NCI-H2171 (cell line): ENCODE measurements at places on chromosomes 16 and 17.

DNA sequence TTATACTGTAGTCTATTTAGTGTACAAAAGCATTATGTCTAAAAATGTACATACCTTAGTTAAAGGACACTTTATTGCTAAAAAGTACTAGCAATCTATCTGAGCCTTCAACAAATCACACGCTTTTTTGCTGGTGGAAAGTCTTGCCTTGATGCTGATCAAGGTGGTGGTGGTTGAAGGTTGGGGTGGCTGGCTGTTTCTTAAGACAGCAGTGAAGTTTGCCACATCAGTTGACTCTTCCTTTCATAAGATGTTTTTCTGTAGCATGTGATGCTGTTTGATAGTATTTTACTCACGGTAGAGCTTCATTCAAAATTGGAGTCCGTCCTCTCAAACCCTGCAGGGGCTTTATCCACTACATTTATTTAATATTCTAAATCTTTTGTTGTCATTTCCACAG lies 8.6 kb downstream of the ADGRG5 start:
- DNase-seq, result no peak

- peak; percentile 91 for DNase-seq
Measured at GRCh38 chr17:77865112-77865611, 93.3 kb upstream of the TNRC6C start.

DNA sequence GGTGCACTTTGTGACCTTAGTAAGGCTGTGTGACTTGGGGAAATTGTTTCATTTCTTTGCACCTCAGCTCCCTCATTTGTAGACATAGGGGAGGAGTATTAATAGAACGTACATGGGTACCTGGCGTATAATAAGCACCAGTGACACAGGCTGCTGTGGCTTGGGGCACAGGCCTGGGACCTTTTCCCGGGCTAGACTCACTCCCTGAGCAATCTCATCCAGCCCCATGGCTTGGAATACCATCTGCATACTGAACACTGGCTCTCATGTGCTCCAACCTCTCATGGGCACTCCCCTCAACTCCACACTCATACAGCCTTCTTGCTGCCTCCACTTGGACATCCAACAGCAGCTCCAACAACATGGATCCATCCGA lies 41.0 kb upstream of the MRPS23 start:
- no peak for DNase-seq

DNA sequence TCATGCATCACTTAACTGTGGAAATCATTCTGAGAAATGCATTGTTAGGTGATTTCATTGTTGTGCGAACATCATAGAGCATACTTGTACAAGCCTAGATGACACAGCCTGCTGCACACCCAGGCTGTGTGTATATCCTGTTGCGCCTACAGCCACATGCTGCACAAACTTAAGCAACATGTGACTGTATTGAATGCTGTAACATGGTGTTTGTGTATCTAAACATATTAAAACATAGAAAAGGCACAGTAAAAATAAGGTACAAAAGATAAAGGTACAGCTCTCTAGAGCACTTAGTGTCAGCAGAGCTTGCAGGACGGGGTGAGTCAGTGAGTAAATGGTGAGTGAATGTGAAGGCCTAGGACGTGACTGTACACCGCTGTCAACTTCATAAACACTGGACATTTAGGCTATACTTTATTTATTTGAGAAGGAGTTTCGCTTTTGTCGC lies 11.9 kb downstream of the FOXK2 start:
- no peak for DNase-seq

DNA sequence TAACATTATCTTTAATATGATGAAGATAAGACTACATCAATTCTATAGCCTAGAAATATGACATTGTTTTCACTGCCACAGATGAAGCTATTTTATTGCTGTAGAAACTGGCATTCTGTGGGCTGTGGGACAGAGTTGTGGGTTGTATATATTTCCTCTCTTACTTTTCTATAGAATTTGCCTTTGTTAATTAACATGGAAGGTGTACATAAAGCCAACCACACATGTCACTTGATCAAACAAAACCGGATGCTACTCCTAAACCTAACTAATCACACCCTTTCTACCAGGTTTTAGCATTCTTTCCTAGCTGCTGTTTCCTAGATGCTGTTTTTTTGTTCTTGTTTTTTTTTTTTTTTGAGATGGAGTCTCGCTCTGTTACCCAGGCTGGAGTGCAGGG lies 81.2 kb upstream of the ATP2A3 start:
- DNase-seq, result no peak

GRCh38 chr16:4696172-4696904 lies 3.0 kb downstream of the NUDT16L1 start:
- no peak for DNase-seq

GRCh38 chr17:76048711-76049110 lies 21.6 kb upstream of the EVPL start:
- no peak for DNase-seq

- DNase-seq, result no peak
Measured at GRCh38 chr17:75511610-75512575, 3.4 kb downstream of the CASKIN2 start.

DNA sequence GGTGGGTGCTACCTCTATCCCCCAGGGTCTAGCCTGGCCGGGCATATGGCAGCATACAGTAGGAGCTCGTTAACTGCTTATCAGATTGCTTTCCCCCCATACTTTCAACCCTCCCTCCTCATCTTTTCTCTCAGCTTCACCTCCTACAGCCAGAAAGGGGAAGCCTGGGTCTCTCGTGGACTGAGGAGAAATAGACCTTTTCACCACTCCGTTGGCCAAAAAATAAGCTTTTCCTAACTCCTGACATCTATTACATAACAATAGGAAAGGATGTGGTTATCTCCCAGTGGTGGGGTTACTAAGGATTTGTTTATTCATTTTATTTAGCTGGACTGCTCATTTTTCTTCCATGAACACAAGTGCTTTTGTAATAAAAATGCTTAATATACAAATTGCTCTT lies 9.0 kb upstream of the CXCL16 start:
- DNase-seq, result no peak

DNA sequence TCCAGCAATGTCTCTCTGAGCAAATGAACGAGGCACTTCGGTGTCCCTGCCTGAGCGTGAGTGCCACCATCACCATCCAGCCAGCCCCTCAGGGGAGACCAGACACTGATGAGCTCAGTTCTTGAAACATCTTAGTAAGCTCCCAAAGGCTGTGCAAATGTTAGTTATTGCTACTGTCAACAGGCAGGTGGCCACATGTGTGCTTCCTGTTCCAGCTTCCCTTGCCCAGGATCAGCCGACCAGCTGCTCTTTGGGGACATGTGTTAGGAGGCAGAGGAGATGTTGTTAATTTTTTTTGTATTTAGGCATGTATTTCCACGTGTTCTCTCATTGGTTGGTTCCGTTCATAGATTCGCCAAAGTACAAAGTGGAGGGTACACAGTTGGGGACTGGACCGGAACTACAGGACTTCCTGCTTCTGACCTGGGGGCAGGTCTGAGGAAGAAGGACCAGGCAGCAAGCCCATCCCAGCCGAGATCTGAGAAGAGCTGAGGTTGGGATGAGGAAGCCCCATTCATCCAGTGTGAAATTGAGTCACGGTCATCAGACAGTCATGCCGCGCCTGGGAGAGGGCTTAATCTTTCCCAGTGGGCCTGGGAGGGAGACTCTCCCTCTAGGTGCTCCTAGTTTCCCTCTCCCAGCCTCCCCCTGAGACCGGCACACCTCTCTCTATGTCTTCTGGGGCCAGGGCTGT lies 3.8 kb downstream of the TTYH2 start:
- DNase-seq, result no peak

- no peak for DNase-seq
Measured at GRCh38 chr17:17075125-17075781, 33.0 kb downstream of the MPRIP start.

DNA sequence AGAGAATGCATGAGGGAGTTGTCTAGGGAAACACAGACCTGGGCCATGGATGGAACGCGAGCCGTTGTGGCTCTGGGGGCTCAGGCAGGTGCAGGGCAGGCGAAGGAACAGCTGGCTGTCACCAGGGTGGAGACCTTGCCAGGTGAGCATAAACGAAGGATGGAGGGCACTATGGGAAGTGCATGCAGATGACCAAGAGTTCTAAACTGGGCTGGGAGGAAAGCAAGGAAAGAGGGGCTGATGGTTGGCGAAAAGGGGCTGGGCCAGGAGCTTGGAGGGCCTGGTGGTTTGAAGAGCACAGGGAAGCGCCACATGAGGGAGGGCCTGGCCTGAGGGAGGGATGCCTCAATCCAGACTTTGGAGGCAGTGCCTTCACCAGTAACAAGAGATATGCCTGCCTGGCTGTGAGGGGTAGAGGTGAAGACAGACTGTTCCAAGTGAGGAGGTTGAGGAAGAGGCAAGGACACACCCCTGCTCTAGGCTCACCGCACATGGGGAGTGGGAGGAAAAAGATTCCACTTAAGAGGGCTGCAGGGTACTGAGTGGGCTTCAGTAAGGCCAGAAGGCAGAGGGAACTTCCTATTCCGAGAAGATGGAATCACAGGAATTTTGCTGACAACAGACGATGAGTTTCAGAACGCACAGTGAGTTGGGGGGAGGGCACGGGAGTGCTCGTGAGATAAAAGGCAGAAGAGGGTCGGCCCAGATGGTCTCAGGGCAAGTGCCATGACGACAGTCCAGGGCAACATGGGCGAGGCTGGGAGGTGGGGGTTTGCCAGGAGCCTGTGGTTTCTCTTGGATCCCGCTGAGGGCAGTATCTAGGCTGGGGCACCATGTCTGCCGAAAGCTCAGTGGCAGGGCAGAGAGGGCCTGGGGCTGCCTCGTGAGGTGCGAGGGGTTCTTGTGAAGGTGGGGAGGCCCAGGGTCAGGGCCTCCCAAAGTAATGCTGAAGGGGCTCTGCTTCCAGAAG lies 20.6 kb downstream of the B9D1 start:
- DNase-seq, result no peak

- DNase-seq, result no peak
Measured at GRCh38 chr17:15663691-15664090, 20.4 kb downstream of the TRIM16 start.

GRCh38 chr16:78195797-78196196 lies 96.3 kb downstream of the WWOX start:
- DNase-seq, result no peak

DNA sequence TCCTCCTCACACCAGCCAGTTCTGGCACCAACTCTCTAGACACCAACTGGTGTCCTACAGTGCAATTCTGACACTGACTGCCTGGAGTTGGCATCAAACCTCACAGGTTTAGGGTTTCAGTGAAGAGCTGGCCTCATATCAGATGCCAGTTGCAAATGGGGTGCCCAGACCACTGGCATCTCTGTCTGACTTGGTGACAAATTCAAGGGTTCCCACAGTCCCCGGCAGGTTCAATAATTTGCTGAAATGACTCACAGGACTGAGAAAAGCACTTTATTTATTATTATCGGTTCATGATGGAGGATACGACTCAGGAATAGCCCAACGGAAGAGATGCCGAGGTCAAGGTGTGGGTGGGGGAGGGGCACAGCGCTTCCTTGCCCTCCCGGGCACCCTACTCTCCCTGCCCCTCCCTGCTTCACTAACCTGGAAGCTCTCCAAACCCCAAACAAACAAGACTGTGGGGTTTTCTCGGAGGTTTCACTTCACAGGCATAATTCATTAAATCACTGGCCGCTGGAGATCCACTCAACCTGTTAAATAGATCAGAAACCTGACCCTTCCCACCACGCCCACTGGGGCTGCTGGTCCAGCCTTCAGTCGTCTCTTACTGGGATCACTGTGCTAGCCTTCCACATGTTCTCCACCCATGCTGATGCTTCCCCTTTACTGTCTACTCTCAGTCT lies 1.7 kb upstream of the NLRP1 start:
- no peak for DNase-seq

DNA sequence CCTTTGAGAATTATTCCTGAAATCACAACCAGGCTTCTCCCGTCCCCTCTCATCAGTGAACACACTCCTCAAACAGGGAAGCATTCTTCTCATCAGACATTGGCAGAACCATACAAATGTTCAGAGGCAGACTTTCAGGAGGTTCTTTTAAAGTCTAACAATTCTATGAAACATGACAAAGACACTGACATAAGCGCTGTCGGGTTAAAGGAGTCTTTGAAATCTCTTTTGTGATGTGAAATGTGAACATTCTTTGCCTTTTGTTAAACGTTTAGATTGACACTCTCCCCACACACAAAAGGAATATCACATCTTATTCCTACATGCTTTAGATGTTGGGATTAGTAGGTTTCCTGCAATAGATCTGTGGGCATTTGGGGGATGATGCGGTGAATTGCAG lies 63.9 kb downstream of the NETO2 start:
- DNase-seq, result no peak

DNA sequence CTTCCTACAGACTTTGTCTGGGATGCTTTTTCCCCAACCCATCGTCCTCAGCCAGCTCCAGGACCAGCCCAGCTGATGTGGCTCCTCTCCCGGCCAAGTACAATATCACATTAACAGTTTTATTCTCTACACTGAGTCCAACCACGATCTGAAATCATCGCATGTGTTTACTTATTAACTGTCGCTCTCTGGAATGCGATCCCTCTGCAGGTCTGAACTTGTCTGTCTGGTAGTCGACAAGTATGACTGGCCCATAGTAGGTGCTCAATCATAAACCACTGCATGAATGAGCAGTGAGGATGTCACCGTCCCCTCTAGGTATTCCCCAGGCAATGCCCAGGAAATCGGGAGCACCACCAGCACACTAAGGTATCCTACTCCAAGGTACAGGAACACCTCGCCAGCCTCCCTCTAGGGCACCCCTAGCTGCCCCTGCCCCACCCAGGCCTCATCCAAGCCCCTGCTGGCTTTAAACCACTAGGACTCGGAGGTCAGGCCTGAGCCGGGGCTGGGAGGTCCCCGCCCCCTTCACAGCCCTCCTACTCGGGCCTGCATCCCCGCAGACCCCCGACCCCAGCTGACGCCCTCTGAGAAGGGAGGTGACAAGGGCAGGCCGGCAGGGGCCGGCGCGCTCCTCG lies 27.7 kb downstream of the RTN4RL1 start:
- no peak for DNase-seq

GRCh38 chr17:45277216-45277849 lies 15.4 kb upstream of the SPATA32 start:
- DNase-seq, result peak; percentile 77

GRCh38 chr17:58330997-58331814 lies 2.6 kb upstream of the TSPOAP1 start:
- no peak for DNase-seq

DNA sequence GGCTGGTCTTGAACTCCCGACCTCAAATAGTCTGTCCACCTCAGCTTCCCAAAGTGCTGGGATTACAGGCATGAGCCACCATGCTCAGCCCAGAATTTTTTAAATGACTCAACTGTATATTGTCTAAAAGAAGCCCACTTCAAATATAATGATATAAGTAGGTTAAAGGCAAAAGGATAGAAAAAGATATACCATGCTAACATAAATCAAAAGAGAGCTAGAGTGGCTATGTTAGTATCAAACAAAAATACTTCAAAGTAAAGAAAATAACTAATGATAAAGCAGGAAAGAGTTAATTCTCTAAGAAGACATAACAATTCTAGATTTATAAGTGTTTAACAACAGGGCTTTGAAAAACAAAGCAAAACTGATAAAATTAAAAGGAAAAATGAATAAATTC lies 13.3 kb upstream of the MPO start:
- no peak for DNase-seq
